ENCODE measurements at places on chromosomes 2 and 18. TPM values are rescaled to one million over a fixed set of nuclear protein-coding genes. Genes with fewer than 3 reads are reported as not detected.

The REEP1 gene
- 1.7 TPM for total RNA-seq

The NYAP2 gene
- total RNA-seq = not detected

The MAP3K19 gene
- not detected for total RNA-seq

The DUSP19 gene
- total RNA-seq = 0.28 TPM

The KCNG2 gene
- total RNA-seq = 2.3 TPM

The NOSTRIN gene
- total RNA-seq = 96.5 TPM

The SKOR2 gene
- not detected for total RNA-seq

The NAT8 gene
- 25.4 TPM for total RNA-seq

The SULT1C4 gene
- 5.8 TPM for total RNA-seq

The CKAP2L gene
- total RNA-seq = 2.0 TPM

The MSTN gene
- 0.70 TPM for total RNA-seq

The COPS7B gene
- 33.5 TPM for total RNA-seq

The POLE4 gene
- total RNA-seq = 22.4 TPM

The AKAIN1 gene
- total RNA-seq = not detected

The PLCL1 gene
- total RNA-seq = 5.8 TPM

The PPP1R1C gene
- not detected for total RNA-seq

The CTDSP1 gene
- total RNA-seq = 105 TPM

The ATP6V1B1 gene
- total RNA-seq = 1.3 TPM

The CFAP65 gene
- 3.6 TPM for total RNA-seq

The KCNJ13 gene
- total RNA-seq = 98.2 TPM

The UGT1A3 gene
- total RNA-seq = 6.3 TPM

The POLR1B gene
- total RNA-seq = 12.4 TPM

The UGT1A8 gene
- total RNA-seq = 9.0 TPM

The ALPI gene
- total RNA-seq = 309 TPM

The TMEM198 gene
- total RNA-seq = 17.6 TPM

The COLEC12 gene
- 4.4 TPM for total RNA-seq

The CBLN2 gene
- total RNA-seq = 5.0 TPM

The MC4R gene
- total RNA-seq = not detected

The ADGRF3 gene
- not detected for total RNA-seq

The DSG1 gene
- total RNA-seq = 0.38 TPM

The SLC5A7 gene
- total RNA-seq = not detected

The CABYR gene
- 0.67 TPM for total RNA-seq

The ECEL1 gene
- total RNA-seq = not detected
